ENCODE measurements at places on chromosomes 12 and 14.

DNA sequence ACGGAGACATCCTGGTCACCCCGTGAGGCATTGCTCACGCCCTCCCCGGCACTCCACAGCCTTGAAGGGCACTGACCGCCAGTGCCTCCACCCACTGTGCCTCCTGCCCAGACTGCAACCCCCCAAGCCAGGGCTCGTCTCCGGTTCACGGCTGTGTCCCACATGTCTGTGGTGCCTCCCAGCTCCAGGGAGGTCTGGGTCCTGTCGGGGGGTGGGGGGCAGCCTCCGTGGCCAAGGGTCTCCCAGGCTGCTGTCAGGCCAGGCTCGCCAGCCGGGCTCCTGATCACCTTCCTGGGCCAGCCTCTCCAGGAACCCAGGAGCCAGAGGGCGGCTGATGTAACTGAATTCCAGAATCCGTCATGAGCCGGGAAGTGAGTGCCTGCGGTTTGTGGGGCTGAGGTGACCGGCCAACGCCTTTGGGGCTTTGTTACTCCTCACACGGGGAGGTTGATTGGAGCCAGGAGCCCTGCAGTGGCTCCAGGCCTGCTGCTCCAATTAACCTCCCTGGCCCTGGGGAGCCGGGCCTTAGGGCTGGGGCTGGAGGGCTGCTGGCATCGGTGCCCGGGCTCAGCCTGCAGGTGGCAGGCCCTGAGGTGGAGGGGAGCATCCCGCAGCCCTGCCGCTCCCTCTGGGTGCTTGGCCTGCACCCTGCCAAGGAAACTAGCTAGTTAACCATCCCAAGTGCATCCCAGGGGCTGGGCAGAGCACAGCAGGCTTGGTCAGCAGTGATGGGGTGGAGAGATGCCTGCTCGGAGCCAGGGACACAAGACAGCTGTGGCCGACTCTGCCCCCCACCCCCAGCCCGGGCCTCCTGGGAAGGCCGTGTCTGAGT lies 36.4 kb upstream of the FBRSL1 start:
- peak; percentile 29 for DNase-seq

DNA sequence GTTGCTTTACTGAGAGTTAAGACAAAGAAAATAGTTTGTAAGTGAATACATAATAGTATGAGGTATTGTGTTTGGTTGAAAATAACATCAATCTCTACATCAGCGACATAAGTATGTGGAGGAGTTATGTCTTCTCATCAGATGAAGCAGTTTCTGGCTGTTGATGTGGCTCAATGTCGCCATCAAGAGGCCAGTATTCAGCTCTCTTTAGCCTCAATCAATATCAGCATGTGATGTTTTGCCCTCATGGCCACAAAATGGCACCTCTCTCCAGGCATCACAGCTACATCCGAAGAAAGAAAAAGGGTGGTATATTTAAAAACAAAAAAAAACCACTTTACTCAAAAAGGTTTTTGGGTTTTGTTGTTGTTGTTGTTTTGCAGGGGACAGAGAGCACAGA lies 302.3 kb upstream of the TMEM132C start:
- no peak for DNase-seq

DNA sequence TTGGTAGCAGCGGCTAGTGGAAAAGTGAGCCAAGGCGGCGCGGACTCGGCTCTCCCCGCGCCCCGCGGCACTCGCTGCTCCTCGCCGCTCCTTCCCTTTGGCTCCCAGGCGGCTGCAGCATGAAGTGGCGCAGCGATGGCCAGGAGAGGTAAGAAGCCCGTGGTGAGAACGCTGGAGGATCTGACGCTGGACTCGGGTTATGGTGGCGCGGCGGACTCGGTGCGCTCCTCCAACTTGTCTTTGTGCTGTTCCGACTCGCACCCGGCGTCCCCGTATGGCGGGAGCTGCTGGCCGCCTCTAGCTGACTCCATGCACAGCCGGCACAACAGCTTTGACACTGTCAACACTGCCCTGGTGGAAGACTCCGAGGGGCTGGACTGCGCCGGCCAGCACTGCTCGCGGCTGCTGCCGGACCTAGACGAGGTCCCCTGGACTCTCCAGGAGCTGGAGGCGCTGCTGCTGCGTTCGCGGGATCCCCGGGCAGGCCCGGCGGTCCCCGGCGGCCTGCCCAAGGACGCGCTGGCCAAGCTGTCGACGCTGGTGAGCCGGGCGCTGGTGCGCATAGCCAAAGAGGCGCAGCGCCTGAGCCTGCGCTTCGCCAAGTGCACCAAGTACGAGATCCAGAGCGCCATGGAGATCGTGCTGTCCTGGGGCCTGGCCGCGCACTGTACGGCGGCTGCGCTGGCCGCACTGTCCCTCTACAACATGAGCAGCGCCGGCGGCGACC lies 225.6 kb upstream of the CRY1 start:
- DNase-seq = no peak

- DNase-seq = no peak
Observed at GRCh38 chr12:4089956-4090355, 183.6 kb upstream of the CCND2 start.

GRCh38 chr14:69838881-69839416 lies 40.3 kb upstream of the SMOC1 start:
- DNase-seq = no peak

- DNase-seq = no peak
Observed at GRCh38 chr12:11609045-11609444, 40.4 kb upstream of the ETV6 start.
